Activated CD4-positive, alpha-beta T cell treated with anti-CD3 and anti-CD28 coated beads, Interleukin-2, amount 50 U/mL, for 1 hour (primary cell): ENCODE measurements at places on chromosomes 12 and 14.
A peak's percentile ranks its signal among the peaks of the same experiment; 100 is the strongest.

- no peak for DNase-seq
Measured at GRCh38 chr12:5964913-5965900, 20.1 kb upstream of the ANO2 start.

- no peak for DNase-seq
Measured at GRCh38 chr12:94762943-94763342, 112.6 kb upstream of the TMCC3 start.

DNA sequence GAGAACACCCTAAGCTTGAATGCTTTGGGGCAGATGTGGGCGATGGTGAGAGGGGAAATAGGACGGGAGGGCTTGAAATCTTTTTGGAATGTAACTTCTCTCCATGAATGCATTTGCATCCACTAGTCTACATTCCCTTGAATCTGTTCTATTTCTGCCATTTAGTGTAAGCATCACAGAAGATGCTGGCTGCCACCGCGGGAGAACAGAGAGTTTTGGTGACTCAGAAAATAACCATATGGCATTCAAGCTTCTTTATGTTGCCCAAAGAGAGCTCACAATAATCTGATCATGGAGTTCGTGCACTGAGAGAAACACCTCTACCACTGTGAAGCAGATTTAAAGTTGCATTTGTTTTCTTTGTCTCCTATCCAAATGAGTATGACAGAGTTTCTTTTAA, 52.6 kb upstream of the OTX2 start:
- DNase-seq, result no peak

- DNase-seq, result no peak
Measured at GRCh38 chr14:29475641-29476040, 452.0 kb downstream of the PRKD1 start.

- no peak for DNase-seq
Measured at GRCh38 chr14:104880584-104881210, 15.6 kb downstream of the CEP170B start.

DNA sequence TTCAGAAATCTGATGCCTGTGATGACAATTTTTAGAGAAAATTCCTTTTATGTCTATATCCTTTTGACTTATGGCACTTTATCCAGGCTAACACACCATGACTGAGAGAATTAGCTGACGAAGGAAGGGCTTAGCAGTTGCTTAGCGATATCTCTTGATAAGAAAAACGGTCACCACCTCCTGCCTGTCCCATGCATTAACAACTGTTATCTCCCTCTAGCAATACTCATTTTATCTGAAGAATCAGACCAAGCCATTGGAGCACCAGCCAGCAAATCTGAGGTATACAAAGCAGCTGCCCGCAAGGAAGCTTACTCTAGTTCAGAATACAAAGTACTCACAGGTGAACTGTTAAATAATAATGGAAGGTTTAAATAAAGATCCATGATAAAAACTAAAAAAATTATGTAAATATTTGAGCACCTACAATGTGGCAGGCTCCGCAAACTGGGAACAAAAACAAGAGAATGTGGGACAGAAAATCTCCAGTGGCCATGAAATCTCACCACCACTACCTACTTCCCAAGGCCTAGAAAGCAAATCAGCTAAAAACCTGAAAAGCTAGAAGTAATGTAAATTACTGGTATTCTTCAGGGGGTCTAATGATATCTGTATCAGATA, 24.3 kb downstream of the PPM1H start:
- DNase-seq, result no peak

DNA sequence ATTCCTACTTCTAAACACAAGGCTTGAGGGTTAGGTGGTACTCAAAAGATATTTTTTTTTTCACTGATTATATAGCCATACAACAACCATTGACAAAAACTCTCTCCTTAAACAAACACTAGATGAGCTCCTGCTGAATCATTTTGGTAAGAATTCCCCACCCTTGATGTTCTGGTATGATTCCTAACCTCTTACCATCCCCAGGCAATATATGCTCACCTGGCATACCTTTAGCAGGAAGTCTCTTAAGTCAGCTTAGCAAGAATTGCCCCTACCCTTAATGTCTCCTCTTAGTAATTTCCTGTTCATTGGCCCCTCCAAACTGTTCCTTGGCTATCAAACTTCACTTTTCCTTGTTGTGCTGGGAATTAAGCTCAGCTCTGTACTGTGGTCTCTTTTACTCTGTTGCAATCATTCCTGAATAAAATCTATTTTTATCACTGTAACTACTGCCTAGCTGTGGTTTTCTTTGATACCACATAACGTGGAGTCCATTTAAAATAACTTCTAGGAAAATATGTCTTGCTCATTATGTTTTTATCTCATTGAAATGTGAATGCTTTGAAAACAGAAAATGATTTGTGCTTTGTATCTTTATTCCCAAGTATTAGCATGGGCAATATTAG, 712.6 kb downstream of the SLC16A7 start:
- no peak for DNase-seq

DNA sequence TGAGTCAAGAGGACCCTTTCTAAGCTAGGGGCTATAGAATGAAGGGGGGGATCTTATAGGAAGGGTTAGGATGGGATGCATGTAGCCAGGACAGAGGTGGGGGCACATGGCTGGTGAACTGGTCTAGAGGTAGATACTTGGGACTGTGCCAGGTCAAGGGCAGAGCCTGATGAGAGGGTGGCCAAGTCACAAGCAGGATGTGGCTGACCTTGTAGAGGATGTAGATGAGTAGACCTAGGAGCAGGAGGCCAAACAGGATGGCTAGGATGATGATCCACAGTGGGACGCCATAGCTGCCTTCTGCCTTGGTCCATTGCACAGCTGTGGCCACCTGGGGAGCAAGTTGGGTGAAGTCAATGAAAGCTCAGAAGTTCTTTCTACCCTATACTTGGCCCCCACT, 12.6 kb upstream of the ZNF385A start:
- no peak for DNase-seq

DNA sequence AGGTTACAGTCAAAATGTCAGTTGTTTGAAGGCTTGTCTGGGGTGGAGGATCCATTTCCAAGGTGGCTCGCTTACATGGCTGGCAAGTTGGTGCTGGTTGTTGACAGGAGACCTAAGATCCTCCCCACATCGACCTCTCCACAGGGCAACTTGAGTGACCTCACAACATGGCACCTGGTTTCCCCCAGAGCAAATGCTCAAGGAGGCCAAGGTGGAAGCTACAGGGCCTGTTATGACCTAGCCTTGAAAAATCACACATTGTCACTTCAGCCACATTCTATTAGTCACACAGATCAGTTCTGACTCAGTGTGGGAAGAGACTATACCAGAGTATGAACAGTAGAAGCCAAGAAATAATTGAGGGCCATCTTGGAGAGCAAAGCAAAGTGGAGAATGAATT, 11.3 kb upstream of the GNG2 start:
- no peak for DNase-seq

DNA sequence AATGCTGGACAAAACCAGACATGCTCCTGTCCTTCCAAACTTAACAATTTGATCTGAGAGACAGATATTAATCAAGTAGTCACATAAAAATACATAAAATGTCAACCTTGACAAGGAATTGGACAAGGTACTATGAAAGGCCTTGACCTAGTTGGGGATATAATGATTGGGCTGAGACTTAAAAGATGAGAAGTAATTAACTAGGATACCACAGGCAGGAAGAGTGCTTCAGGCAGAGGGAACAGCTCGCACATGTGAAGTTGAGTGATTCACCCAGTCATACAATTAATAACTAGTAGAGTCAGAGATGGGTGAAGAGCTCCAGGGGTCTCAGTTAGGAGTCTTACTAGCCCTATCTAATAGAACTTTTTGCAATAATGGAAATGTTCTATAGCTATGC, 259.5 kb downstream of the MSRB3 start:
- no peak for DNase-seq

GRCh38 chr12:117820216-117820907, 148.4 kb downstream of the KSR2 start:
- no peak for DNase-seq

DNA sequence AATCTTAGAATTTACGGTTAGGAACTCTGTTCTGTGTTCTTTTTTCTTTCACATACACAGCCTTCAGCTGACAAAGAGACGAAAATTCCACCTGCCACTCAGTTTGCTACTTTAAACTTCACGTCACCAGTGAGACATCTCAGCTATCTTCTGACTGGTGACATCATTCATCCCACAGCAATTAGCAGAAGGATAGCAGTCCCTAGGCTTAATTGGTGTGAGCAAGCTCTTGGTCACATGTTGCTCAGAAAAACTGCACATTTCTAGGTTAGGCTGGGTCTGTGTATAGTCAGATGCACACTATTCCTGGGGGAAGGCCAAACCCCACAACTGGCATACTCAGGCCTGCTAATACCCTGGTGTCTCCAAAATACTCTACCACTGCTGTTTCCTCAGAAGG, 23.9 kb downstream of the SLC7A7 start:
- no peak for DNase-seq

- no peak for DNase-seq
Measured at GRCh38 chr12:127886827-127887226, 380.1 kb upstream of the TMEM132C start.

DNA sequence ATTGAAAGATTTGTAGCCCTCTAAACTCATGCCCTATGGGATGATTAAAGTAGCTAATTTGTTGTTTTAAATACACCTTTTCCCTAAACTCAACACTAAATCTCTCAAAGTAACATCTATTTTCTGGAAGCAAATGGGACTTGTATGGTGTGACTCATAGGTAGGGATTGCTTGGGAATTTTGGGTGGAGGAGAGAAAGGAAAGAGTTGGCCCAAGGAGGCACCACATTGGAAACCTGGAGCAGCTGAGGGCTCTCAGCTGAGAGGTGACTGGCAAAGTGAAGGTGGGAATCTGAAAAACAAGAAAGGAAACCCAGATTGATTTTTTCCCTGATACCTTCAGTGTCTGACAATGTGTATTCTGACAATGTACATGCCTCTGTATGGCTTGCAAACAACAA, 114.8 kb upstream of the PRICKLE1 start:
- DNase-seq, result no peak

DNA sequence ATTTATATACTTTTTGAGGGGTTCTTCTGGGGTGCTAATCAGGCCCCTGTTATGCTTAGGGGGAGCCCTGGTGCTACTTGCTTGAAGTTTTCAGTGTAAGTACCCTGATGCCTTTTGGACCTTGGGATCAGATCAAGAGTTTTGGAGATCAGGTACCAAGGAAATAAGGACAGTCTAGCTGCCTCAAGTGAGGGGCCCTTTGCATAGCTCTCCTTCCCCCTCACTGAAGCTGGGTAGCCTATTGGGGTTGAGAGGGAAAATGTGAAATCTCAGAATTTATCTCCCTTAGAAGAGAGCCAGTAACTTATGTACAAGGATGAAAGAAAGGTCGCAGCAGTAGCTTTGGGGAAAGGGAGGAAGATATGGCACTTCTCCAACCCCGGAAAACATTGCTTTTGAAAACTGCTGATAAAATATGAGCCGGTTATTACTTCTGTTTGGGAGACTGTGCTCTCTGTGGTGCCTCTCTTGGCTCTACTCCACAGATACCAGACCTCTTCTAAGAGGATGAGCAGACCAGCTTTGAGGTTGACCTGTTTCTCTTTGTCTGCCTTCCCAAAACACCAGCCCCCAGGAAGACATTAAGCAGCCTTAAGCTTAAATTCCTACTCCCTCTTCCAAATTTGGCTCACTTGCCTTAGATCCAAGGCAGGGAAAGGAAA, 8.8 kb upstream of the AMHR2 start:
- no peak for DNase-seq

DNA sequence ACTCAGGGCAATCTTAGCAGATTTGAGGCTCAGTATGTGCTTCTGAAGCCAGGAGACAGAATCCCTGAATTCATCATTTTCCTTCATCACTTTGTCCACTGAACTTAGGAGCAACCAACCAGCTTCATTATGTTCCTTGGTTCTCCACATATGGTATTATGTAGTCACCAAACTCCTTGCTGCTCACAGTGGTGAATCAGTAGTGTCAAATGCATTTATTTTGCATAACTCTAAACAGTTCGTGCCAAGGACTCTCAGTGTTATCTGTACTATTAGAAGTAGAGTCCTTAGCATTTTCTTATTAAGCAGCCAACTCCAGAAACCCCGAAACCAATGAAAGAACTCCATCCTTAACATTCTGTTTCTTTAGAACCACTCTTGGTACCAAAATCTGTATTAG, 466.9 kb upstream of the RGS6 start:
- no peak for DNase-seq

DNA sequence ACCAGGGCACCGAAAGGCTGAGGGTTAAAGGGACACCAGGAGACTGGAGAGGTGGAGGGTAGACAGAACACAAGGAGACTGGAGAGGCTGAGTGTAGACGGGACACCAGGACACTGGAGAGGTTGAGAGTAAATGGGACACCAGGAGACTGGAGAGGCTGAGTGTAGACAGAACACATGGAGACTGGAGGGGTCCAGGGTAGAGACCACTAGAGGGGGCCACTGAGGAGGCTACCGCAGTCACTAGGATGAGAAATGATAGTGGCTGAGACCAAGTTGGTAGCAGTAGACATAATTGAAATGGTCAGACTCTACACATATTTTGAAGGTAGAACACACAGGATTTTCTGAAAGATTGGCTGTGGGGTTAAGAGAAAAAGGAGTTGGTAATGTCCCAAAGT, 68.2 kb downstream of the PAH start:
- DNase-seq, result no peak

DNA sequence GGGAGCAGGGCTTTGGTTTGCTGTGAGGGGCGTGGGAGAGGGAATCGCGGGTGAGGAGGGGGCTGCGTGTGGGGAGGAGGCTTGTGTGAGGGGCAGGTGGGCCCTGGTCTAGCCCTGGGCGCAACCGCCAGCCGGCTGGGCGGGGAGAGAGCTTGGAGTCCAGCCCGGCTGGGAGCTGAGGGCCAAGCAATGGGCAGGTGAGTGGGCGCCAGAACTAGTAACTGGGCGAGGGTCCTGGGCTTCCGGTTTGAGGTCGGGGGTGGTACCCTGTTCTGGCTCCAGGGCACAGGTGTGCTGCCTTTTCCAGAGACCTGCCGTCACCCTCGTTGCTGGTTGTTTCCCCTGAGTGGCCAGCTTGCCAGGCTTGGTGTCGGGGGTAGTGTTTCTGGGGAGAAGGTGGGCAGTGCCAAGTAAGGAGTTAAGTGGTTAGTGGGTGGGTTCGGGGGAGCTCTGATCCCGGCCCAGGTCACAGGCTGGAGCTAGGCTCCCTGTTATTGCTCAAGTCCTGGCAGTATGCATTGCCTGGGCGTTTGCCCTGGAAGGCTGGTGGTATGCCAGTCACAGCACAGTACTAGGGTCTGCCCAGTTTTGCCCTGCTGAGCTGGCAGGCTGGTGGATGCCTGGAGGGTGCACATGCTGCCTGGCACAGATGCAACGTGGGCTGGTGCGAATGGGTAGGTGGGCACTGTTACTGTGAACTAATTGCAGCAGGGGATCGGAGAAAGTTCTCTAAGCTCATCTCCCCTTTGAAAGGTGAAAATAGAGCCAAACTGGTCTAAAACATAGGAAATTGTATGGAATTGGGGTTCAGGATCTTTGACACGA, 683 bp downstream of the CIPC start:
- peak; percentile 9 for DNase-seq

- DNase-seq, result no peak
Measured at GRCh38 chr14:80172375-80173051, 38.8 kb downstream of the DIO2 start.

- DNase-seq, result no peak
Measured at GRCh38 chr14:74289801-74290200, 12.9 kb downstream of the ABCD4 start.
